Lung microvascular endothelial cell (primary cell): ENCODE measurements at places on chromosomes 5 and 9.

DNA sequence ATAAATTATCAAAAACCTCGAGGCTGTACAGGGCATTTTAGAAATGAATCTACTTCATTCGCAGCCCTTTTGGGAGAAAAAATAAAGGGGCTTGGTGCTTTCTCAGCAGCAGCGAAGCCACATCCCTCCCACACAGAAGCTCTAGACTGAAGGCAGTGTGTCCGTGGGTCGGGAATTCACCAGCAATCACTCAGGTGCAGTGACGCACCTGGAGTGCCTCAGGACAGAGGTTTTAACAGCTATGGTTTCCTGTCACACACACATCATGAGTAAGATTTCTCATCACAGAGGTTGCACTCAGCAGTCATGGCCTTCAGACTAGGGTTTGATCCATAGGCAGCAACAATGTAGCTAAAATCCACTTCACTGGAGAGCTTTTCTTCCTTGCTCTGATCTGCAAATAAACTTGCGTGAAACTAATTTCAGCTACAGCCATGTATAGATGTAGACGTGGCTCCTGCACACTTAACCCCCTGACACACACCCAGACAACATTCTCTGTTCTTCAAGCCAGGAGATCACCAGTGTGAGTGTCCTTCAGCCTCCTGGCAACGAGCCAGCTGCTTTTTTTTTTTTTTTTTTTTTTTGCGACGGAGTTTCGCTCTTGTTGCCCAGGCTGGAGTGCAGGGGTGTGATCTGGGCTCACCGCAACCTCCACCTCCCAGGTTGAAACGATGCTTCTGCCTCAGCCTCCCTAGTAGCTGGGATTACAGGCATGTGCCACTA lies 34.8 kb downstream of the DYNC2I2 start:
- DNase-seq = no peak

GRCh38 chr5:87340716-87341115 lies 72.0 kb downstream of the CCNH start:
- peak; percentile 1 for DNase-seq

GRCh38 chr5:73426034-73426433 lies 22.5 kb downstream of the FOXD1 start:
- DNase-seq = no peak

DNA sequence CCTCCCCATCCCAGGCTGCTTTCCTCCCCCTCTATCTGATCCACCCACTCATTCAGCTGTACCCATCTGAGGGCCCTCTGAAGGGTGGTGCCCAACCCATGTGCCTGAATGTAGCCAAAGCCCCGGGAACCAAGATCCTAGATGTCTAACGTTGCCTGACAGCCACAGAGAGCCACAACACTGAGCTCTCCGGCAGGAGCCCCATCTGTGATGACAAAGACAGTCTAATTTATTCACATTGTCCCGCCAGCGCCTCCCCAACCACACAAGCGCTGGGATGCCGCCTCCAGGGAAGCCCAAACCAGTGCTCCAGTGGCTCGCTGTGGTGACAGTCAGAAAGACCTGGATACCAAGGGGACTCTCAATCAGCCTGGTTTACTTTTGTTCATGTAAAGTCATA lies 8.4 kb downstream of the IGFBPL1 start:
- DNase-seq = no peak

- no peak for DNase-seq
Measured at GRCh38 chr5:113117543-113118115, 141.0 kb downstream of the DCP2 start.

DNA sequence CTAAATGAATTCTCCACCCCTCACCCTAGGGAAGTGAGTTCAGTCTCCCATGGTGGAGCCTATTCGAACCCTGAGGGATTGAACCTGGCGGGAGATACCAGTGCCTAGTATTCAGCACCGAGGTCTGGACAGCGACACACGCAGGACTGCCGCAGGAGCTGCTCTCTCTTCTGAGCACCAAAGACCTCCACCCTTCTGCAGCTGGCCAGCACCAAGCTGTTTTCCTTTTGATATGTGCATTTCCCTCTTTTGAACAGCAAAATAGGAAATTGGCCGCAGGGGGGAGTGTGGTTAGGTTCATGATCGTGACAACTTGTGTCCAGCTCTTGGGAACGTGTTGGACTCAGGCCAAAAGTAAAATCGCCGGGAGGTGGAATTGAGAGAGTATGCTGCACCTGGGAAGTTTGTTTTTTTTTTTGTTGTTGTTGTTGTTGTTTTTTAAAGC lies 1.2 kb upstream of the PCSK1 start:
- peak; percentile 78 for DNase-seq

DNA sequence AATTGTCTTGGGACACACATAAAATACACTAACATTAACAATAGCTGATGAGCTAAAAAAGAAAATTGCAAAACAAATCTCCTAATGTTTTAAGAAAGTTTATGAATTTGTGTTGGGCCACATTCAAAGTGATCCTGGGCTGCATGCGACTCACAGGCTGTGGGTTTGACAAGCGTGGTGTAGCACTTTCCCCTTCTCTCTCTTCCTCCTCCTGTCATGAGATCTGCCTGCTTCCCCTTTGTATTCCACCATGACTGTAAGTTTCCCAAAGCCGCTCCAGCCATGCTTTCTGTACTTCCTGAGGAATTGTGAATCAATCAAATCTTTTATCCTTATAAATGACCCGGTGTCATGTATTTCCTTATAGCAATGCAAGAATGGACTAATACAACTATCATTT lies 178.0 kb downstream of the TLR4 start:
- no peak for DNase-seq

DNA sequence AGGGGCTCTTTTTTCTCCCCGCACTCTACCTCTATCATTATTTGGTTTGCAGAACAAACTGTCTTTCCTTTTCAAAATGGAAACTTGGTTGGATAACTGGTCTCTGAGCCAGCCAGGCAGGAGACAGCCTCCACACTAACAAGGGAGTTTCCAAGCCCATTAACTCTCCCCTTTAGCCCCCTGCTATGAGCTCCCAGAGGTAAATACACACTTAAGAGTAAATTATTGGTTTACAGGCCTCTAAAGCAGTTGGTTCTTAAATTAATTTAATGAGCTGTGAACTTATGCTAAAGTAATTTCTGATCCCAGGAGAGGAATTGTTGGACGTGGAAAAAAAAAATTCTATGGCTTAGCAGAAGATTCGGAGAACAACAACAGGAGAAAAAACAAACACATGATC lies 30.3 kb downstream of the EPB41L4A start:
- DNase-seq = no peak

DNA sequence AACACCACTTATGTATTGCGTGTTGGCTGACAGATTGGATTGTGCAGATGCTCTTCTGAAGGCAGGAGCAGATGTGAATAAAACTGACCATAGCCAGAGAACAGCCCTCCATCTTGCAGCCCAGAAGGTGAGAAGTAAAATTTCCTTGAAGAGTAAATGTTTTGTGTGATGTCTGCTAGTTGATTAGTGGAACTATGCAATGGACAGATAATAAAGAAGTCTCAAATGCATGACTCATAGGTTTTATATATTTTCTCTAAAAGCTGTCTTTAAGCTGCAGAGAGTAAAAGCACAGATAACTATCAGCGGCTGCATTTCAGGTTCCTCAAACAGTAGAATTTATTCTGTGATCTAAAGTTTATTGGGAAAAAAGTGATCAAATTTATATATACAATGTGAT lies 27.4 kb downstream of the INVS start:
- DNase-seq = no peak

DNA sequence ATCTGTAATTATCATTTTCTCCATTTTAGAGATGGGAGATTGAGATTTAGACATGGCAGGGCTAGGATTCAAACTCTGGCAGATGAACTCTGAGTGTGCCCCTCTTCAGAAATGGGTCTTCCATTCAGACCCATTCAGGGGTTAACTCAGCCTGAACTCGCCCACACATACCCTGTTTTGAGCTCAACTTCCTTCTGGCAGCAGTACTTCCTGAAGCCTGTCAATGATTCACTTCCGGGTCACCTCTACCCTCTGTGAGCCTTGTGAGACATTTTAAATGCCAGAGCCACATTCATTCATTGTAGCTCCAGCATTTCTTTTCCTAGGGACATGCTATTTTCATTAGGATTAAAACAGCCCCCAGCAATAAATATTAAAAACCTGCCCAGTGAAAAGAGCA lies 209.3 kb upstream of the SLC24A2 start:
- DNase-seq = peak; percentile 22

- no peak for DNase-seq
Measured at GRCh38 chr9:110844121-110844520, 175.5 kb downstream of the MUSK start.

GRCh38 chr5:103035701-103036100 lies 84.2 kb downstream of the GIN1 start:
- DNase-seq = no peak

DNA sequence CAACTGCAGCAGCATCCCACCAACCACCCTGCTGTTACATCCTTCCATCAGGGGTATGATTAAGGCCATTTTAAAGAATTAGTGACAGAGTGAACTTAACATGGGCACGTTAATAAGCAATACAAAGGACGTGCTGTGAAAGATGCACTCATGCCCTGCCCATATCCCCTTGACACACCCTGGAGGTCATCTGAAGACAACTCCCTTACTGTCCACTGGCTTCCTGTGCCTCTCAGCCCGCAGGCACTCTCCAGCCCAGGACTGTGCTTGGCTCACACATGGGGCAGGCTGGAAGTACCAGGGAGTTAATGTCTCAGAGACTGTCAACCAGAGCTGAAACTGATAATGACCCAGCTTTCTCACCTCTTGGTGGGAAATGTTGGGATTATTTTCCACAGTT lies 81.8 kb downstream of the TRIM36 start:
- DNase-seq = no peak

DNA sequence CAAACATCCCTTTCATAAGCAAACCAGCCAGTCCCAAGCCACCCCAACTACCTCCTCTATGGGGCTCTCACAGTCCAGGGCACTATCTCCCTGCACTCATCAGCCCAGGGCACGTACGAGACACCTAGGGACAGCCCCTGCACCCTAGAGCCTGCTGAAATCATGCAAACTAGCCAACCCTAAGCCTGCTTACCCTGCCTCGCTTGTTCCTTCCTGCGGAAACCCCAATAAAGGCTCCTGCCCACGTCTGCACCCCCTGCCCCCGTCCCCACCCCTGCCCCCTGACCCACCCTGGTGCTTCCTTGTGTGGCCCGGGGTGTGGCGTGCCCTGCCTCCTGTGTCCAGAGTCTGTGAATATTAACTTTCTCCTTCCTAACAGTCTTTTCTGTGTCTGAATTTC lies 135.9 kb downstream of the GADD45G start:
- no peak for DNase-seq

- peak; percentile 75 for DNase-seq
Measured at GRCh38 chr9:83271665-83272071, 208.7 kb upstream of the RASEF start.

GRCh38 chr9:126440940-126441339 lies 114.3 kb downstream of the MVB12B start:
- DNase-seq = no peak
